ENCODE measurements at places on chromosomes 1 and 21.

DNA sequence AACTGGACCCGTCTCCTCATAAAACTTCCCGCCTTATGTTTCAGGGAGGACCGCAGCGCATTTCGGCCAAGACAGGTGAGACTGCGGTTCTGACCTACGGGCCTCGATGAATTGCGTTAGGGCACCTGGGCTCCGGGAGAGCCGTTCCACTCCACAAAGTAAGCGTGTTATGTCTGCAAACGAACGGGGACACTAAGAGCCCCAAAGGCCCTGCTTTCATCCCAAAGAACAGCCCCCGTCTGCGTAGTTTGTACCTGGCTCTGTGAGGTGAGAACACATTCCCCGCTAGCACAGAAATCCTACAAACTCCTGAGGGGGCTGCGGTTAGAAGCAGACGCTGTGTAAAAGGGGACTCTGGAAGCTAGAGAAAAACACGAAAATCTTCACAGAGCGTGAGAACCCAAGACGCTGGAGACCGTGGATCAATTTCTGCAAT is 41.6 kb upstream of the PPIAL4F start:
- no peak for DNase-seq

GRCh38 chr1:221887758-221888157 is 145.9 kb upstream of the DUSP10 start:
- DNase-seq = no peak

DNA sequence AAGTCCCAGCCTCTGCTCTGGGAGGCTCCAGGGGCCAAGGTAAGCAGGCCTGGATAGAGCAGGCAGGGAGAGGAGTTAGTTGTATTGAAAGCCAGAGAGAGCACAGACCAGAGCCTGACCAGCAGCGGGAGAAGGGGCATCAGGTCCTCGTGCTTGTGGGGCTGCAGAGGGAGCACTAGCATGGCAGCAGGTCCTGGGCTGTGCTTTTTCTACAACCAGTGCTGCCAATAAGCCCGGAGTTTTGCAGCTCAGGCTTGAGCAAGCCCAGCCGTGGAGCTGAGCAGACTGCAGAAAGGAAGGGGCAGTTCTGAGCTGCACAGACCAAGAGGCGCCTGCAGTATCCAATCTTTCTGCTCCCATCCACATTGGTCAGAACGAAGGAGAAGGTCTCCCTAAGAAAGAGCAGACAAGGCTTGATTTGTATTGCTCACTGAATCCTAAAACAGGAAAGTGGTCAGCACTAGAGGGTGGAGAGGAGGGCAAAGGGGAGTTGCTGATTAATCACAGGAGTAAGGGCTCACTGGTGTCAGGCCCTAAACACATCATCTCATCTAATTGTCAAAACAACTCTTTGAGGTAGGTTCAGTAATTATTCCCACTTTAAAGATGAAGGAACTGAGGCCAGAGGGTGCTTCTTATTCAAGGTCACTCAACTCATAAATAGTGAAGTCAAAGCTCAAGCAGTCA is 2.7 kb downstream of the DENND2D start:
- no peak for DNase-seq

DNA sequence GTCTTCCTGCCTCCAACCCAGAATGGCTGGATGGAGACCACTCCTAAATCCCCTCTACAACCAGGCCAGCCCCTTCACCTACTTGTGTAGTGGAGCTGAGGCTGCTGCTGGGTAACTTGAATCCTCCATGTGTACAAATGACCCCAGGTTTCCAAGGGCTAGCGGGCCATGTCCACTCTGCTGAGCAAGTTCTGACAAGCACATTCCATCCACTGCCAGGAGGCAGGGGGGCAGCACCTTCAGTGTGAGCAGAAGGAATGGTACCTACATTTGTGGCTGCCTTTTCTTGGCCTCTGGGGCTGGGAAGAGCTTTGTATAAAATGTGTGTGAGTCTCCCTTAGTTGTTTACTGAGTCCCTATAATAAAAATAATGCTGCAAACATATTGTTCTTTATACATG is 14.5 kb downstream of the KIAA0040 start:
- no peak for DNase-seq

DNA sequence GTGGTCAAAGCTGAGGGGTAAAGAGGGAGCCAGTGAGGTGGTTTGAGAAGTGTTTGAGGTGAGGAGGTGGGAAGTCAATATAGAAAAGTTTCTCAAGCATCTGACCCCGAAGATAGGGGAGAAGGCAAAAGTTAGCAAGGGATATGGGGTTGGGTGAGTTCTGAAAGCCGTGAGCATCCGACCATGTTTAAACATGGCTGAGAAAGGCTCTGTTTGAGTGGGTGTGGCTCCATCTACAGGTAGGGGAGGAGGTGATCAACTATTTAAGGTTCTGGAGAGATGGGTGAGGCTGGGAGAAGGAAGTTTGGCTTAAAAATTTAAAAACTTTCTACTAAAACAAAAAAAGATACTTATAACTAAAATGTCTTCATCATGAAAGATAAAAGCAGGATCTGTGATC is 273.8 kb downstream of the KCNJ6 start:
- DNase-seq = no peak

DNA sequence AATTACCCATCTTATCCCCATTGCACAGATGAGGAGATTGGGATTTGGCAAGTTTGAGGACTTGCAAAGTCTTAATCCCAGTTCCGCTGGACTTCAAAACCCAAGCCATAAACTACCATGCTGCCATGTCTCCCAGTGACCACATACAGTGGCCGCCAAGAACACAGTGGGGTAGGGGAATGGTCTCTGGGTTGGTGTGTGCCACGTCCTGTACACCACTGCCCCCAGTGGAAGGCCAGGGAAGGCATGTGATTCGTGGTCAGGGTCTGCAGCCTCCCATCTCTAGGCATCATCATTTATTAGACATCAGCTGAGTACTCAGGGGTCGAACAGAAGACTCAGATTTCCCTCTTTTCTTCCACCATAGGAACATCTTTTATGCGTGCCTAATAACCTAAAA is 76.0 kb downstream of the MAN1C1 start:
- DNase-seq = no peak

- DNase-seq = no peak
Observed at GRCh38 chr1:178918308-178918707, 47.4 kb upstream of the ANGPTL1 start.

GRCh38 chr1:232737917-232738316 is 67.3 kb upstream of the MAP10 start:
- DNase-seq = no peak

DNA sequence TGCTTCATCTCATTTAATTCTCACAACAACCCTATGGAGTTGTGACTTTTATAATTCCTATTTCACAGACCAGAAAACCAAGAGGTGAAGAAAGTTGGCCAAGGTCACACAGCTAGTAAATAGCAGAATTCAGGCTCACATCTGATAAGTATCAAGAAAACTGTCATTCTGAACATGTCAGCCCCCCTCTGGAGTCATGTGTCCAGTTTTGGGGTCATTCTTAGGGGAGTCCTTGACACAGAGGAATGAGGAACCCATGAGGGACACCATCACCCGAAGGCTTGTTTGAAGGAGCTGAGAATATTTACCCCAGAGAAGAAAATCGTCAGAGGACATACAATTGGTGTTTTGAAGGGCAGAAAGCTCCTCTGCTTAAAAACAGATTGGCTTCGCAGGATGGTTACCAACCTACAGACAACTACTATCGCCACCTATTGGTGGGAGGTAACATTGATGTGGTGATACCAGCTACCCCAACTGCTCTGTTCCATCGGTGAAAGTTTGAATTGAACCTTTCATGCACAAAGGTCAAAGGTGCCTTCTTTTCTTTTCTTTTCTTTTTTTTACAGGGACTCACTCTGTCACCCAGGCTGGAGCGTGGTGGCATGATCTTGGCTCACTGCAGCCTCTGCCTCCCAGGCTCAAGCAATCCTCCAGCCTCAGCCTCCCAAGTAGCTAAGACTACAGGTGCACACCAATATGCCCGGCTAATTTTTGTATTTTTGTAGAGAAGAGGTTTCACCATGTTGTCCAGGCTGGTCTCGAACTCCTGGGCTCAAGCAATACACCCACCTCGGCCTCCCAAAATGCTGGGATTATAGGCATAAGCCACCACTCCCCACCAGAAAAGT is 31.3 kb downstream of the NCMAP start:
- no peak for DNase-seq

DNA sequence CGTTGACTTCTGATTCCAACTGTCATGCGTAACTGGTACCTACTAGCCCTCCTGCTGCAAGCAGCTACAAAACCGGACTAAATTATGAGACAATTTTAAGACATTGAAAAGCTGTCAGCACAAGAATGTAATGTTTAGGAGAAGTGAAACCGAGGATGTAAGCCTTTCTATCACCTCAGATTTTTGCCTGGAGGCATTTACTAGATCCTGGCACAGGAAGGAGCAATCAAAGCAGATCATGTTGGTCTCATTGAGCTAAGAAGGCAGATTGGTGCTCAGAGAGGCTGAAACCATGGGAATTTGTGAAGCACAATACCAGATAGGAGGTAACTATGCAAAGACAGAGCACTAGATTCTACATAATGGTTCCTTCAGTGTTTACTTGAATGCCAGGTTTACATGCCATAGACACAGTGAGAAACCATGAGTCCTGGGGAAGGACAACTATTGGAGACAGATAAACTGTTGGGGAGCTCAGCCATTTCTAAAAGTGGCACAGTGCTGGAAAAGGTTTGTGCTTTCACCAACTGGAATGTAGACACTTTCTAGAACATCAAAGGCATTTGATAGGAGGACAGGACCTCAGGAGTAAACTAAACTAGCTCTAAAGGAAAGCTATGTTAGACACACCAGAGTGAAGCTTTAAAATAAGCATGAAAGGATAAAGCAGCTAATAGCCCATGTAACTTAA is 179.4 kb downstream of the LYPLAL1 start:
- DNase-seq = no peak

DNA sequence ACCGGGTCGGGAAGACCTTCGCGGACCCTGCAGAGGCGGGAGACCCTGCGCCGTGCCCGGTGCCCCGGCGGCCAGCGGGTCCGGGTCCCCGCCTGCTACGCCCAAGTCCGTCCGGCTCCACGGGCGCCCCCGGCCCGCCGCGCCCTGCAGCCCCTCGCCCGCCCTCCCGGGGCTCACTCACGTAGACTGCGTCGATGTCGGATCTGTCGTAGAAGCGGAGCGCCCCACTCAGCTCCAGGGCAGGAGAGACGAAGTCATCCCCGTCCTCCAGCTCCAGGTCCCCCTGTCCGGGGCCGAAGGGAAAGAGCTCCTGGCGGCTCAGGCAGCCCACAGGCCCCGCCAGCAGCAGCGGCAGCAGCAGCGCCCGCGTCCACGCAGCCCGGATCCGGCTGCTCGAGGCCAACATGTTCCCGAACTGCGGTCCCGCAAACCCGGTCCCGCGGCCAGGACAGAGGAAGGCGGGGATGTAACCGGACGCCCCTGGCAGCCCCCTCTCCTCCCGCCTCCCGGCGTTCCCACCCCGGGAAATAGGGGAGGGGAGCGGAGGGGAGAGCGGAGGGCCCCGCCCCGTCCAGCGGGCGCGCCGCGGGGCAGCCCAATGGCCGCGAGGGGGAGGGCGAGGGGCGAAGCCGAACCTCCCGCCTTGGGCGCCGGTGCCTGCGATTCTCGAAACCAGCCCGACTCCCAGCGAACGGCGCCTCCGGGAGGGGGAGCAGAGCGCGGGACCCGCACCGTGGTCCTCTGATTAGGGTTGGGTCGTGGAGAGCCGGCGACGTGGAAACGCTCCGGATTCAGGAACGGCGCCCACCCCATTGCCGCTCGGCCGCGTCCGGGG is at the start of gene NID1:
NID1 (minus strand) TSS at position 417 of the 835 bp plus-strand sequence; CDS start at position 406, 11 bp downstream.
- peak; percentile 5 for DNase-seq

GRCh38 chr21:41369920-41370839 is 8.4 kb downstream of the MX2 start:
- no peak for DNase-seq

GRCh38 chr1:92536211-92536979 is 49.7 kb upstream of the GFI1 start:
- DNase-seq = no peak

GRCh38 chr21:15455819-15456462 is 273.8 kb upstream of the USP25 start:
- no peak for DNase-seq

DNA sequence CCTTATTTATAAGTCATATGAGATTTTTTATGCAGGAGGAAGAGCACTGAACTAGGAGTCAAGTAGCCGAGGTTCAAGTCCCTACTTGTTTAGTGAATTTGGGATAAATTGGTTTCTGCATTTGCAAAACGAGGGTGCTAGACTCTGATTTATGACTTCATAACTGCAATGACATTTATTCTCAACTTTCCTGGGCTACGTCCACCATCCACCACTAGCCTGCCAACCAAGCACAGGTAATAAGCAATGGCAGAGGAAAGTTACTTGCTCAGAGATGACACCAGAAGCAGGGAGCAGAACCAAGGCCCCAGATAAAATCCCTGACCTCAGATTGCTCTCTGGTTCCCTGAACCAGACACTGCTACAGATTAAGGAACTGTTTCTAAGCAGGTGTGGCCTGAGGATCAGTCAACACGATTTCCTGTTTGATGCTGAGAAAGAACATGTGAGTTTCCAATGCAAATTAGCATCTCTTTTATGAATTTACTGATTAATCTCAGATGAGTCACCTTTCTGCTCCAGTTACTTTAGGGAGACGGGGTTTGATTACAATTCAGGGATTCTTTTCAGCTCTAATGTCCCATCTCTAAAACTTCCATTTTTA is 52.7 kb downstream of the PLPP3 start:
- DNase-seq = no peak

- no peak for DNase-seq
Observed at GRCh38 chr1:117752661-117753060, 146.8 kb downstream of the TENT5C start.

DNA sequence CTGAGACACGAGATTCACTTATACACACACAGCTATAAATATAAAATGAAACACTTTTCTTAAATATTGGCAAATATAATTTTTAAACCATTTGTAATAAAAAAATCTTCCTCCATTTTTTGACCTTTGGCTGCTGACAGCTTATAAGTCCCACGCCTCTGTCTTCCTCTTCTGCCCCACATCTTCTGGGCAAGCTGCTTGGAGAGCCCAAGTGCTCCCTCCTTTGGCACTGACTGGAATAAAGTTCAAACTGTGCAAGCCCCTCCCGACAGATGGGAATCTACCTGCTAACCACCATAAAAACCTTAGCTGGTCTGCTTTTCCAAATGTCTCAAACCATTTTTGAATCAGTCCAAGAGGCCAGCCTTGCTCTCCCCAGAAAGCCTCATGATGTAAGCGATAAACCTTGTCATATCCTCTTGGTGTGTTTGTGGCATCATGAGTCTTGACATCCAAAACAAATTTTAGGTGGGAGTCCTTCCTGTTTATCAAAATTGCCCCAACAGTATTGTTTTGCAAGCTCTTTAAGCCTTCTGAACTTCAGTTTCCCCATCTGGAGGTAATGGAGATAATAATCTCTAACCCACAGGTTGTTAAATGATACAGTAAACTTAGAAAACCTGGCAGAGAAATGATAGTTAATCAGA is 99.8 kb downstream of the SNX7 start:
- DNase-seq = no peak

Measured in activated CD8-positive, alpha-beta memory T cell treated with anti-CD3 and anti-CD28 coated beads for 48 hours (primary cell).